Muscle of leg (tissue), 16 donors: ENCODE measurements at places on chromosomes 13 and 19. TPM values are rescaled to one million over a fixed set of nuclear protein-coding genes. Genes with fewer than 3 reads are reported as not detected.

The TEKTIP1 gene
- total RNA-seq: 0.49 TPM

The GDF15 gene
- 0.62 TPM for total RNA-seq

The LMTK3 gene
- 0.04 TPM for total RNA-seq

The TNFSF11 gene
- 0.04 TPM for total RNA-seq

The LRRC63 gene
- 0.04 TPM for total RNA-seq

The FAM216B gene
- 0.09 TPM for total RNA-seq

The LGALS7B gene
- total RNA-seq: 2.3 TPM

The OSCAR gene
- 0.09 TPM for total RNA-seq

The APOC1 gene
- total RNA-seq: 25.0 TPM

The THSD1 gene
- 20.7 TPM for total RNA-seq

The WDR88 gene
- 0.09 TPM for total RNA-seq

The SPIB gene
- total RNA-seq: 0.04 TPM

The KLK4 gene
- not detected for total RNA-seq

The SLC15A1 gene
- 0.04 TPM for total RNA-seq

The SLC46A3 gene
- 1.4 TPM for total RNA-seq

The MCEMP1 gene
- not detected for total RNA-seq

The PPP5C gene
- total RNA-seq: 42.6 TPM

The TNFRSF19 gene
- 9.5 TPM for total RNA-seq

The SULT2A1 gene
- total RNA-seq: not detected

The CLDND2 gene
- 0.44 TPM for total RNA-seq

The SIAH3 gene
- total RNA-seq: 0.27 TPM

The RDH8 gene
- total RNA-seq: not detected
